ENCODE measurements at places on chromosomes 2 and 18.

DNA sequence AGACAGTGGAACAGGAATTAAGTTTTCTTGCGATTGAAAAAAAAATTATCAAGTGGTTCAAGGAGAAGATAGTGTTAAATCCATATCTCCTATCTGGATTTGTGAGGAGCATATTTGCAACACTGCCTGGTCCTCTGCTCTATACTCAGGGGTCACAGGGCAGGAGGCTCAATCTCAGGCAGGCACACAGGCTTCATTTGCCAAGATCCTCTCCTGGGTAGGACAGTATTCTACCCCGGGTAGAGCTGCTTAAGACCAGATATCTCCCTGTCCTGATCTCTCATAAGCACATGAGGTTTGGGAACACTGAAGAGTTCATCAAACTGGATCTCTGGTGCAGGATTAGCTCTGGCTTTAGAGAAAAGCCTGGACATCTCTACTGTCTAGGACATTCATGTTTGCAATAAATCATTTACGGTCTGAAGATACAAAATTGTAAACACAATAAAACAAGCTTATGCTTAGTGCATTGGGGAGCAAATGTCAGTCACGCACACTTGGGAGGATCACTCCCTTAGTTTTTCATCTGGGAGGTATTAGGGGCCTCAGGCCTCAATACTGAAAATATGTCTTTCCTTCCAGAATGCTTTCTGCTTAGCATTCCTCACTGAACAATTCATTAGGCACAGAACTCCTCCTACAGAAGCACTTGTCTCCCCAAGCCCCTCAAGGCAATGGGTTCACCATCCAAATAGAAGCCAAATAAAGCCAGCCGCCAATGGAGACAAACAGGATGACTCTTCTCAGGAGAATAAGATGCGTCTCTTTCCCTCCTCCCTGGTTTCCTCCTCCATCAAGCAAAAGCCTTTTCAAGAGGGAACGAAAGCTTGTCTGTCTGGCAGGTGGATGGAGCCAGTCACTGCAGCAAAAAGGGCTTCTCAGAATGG is 34.1 kb upstream of the LCLAT1 start:
- no peak for DNase-seq

GRCh38 chr2:132559326-132559725 is 110.7 kb downstream of the LYPD1 start:
- no peak for DNase-seq

GRCh38 chr2:215450188-215451011 is 14.5 kb upstream of the FN1 start:
- DNase-seq = no peak

DNA sequence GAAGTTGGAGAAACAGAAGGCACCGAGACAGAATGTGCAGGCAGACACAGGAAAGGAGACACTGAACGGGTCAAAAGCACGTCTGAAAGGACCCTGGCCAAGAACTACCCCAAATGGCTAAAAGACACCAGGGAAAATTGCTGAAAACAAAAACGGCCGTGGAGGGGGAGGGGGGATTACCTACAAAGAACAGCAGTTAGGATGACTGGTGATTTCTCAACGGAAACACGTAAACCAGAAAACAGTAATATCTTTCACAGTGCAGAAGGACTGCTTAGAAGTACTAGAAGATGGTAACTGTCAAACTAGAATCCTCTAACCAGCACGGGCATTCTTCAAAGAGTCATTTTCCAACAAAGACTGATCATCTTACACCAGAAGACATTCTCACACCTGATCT is 142.6 kb downstream of the HDAC4 start:
- DNase-seq = no peak

GRCh38 chr2:172726172-172726735 is 9.4 kb upstream of the RAPGEF4 start:
- no peak for DNase-seq

GRCh38 chr2:30911327-30911726 is 104.1 kb upstream of the CAPN13 start:
- DNase-seq = no peak

DNA sequence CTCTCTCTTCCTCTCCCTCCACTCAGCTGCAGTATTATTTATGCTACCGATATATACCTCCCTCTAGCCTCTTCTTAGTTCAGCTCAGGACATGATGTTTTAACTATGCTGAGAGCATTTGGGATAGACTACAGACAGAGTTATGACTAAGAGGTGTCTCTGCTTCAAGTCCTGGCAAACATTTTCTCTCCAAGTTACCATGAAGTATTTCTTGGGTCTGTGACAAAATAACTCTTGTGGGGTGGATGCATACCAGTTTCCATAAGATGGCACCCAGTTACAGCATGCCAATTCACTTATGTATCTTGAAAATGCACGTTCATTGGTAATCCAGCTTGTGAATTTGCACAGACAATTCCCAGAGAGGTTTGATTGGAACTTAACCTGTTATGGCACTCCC is 737.6 kb downstream of the SLC4A3 start:
- DNase-seq = no peak

- DNase-seq = no peak
These were observed 22.1 kb downstream of the IKZF2 start for GRCh38 chr2:213129311-213129710.

- no peak for DNase-seq
These were observed 12.0 kb upstream of the ZNF532 start for GRCh38 chr18:58852629-58853028.

DNA sequence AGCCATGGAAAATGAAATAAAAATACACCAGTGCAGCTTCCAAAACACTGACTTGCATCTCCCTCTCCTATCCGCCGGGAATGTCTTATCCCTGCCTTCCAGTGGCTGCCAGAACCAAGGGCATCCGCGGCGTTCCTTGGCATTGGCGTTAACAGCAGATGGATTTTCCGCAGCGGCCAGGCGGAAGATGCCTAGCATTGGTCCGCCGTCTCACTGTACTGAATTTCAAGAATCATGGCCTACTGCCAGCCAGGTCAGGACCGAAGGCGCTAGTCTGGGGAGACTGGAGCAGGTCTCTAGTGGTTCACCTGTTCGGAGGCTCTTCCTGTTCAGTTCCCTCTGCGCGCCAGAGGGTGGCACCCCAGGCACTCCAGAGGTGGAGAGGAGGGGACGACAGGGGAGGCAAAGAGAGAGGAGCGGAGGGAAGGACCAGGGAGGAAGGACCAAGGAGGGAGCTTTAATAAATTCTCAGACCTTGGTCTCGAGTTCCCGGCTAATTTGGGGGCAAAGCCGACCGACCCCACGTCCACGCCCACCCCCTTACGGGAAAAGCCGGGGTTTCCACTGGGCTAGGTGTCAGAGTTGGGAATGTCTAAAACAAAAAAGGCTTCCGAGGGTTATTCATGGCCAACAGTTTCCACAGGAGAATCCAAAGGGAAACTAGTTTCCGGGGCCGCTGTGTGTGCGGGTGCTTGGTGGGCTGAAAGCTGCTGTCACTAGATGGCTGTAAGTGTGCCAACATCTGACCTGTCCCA is 3.7 kb upstream of the BCL2L11 start:
- peak; percentile 70 for DNase-seq

GRCh38 chr2:44918095-44918775 is 23.3 kb upstream of the SIX3 start:
- no peak for DNase-seq

DNA sequence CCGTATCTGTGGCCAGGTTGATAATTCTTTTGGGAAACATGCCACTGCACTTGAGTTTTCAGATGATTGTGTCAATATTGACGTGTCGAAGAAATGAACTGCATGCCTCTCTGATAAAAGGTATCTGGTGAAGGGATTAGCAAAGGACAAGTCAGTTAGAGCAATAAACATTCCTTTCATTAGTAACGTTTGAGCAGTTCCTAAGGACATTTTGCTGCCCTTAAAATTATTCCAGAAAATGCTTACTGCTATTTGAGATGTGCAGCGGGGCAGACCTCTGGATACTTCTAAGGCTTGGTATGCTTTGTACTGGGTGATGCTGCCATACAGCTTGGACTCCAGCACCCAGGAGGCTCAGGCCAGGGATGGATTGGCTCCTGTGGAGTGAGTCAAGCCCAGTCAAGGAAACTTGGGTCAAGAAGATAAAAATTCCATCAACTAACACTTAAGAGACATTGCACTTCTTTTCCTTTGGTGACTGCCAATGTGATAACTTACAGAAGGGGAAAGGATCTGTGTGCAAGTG is 166.7 kb downstream of the FHOD3 start:
- no peak for DNase-seq

DNA sequence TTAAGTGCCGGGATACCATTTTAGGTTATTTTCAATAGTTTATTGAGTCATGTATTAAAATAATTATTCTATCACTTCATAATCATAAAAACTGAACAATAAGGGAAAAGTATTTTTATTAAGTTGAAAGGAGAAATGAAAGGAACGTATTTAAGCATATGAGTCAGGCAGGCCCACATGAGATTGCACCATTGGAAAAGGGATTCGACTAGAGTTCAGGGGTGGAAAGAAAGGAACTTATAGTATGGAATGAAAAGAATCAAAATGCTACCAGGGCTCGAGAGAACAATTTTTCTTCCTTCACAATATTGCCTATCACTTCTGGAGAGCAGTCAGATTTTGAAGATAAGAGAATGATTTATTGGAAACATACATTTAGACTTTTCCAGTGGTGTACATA is 516.5 kb upstream of the NETO1 start:
- DNase-seq = no peak
